ENCODE measurements at places on chromosomes 6 and 20. TPM values are rescaled to one million over a fixed set of nuclear protein-coding genes. Genes with fewer than 3 reads are reported as not detected.

GRCh38 chr20:10090588-10091166 lies 55.9 kb downstream of the ANKEF1 start:
- DNase-seq, result no peak
- H3K27me3 ChIP-seq, result peaks cover 2% of the 10 kb centered on the region
- H3K4me1 ChIP-seq, result no peaks in the 10 kb centered on the region
- no peak overlapping the region for H3K4me3 ChIP-seq
- no peak overlapping the region for H3K27ac ChIP-seq

The ABCF1 gene
- 64.2 TPM for total RNA-seq

- H3K36me3 ChIP-seq, result peaks cover 12% of the 10 kb centered on the region
- H3K27ac ChIP-seq, result peak overlapping the region; percentile 98
- H3K4me3 ChIP-seq, result peak overlapping the region; percentile 99
- peak; percentile 84 for DNase-seq
- H3K4me1 ChIP-seq, result peaks cover 29% of the 10 kb centered on the region
Observed at GRCh38 chr6:113969888-113970804, 802 bp downstream of the HDAC2 start.

The PPP1R3G gene
- total RNA-seq, result 0.45 TPM

The VGLL2 gene
- 3.0 TPM for total RNA-seq

GRCh38 chr6:32883789-32884188 lies 29.8 kb downstream of the PSMB9 start:
- H3K36me3 ChIP-seq, result no peaks in the 10 kb centered on the region
- no peak overlapping the region for H3K4me3 ChIP-seq
- peaks cover 52% of the 10 kb centered on the region for H3K27me3 ChIP-seq
- no peaks in the 10 kb centered on the region for H3K4me1 ChIP-seq
- DNase-seq, result no peak

The ID4 gene
- 90.9 TPM for total RNA-seq

The KHDC1 gene
- 2.0 TPM for total RNA-seq

The OTOR gene
- total RNA-seq, result not detected

The BMP5 gene
- total RNA-seq, result 5.6 TPM

DNA sequence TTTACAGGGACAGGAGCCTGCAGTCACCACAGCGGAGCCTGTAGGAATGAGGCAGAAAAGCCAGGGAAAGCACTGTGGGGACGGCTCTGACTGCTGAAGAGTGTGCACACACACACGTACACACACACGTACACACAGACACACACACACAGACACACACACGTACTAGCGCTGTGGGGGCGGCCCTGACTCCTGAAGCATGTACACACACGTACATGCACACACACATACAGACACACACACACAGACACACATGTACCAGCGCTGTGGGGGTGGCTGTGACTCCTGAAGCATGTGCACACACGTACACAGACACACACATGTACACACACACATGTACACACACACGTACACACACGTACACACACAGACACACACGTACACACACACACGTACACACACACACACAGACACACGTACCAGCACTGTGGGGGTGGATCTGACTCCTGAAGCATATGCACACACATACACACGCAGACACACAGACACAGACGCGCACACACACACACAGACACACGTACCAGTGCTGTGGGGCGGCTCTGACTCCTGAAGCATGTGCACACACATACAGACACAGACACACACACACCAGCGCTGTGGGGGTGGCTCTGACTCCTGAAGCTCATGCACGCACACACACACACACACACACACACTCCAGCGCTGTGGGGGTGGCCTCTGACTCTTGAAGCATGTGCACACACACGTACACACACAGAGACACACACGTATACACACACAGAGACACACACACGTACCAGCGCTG lies 127.3 kb downstream of the DLL1 start:
- H3K27ac ChIP-seq, result no peak overlapping the region
- H3K36me3 ChIP-seq, result no peaks in the 10 kb centered on the region
- no peak overlapping the region for H3K4me3 ChIP-seq
- DNase-seq, result no peak

DNA sequence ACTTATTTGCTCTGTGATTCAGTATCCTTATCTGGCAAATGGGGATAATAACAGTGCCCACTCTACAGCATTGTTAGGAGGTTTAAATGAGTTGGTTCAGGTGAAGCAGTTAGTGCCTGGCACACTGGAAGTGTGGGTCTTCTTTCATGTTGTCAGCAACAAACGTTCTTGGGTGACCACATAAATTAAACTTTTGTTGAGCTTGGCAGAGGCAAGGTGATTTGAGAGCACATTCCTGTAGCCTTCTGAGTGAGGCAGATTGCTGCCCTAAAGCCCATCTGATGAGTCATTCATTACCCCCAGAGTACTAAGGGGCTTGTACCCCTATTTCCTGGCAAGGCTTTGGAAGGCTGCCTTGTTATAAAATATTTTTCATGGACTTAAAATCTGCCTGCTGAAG lies 25.8 kb downstream of the SEC23B start:
- H3K4me3 ChIP-seq, result no peak overlapping the region
- no peaks in the 10 kb centered on the region for H3K4me1 ChIP-seq
- no peaks in the 10 kb centered on the region for H3K27me3 ChIP-seq
- no peak for DNase-seq
- no peak overlapping the region for H3K27ac ChIP-seq

DNA sequence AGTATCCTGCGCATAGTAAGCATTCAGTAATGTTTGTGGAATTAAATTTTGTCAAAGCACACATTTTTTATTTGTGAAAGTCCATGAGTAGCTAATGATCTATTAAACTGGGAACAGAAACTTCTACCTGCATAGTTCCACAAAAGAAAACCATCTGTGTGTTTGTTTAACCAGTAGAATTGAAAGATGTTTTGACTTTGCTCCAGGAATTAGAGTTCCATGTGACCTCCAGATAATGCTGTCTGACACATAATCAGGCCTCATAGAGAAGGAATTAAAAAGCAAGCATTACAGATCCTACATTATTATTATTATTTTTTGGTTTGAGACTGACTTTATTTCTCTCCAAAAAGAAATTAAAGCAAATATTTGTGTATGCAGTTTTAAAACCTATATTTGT lies 126.5 kb downstream of the PACRG start:
- no peaks in the 10 kb centered on the region for H3K27me3 ChIP-seq
- H3K27ac ChIP-seq, result no peak overlapping the region
- DNase-seq, result no peak
- peaks cover 19% of the 10 kb centered on the region for H3K4me1 ChIP-seq
- no peaks in the 10 kb centered on the region for H3K36me3 ChIP-seq

- DNase-seq, result no peak
- no peaks in the 10 kb centered on the region for H3K4me1 ChIP-seq
- H3K27ac ChIP-seq, result no peak overlapping the region
- no peak overlapping the region for H3K4me3 ChIP-seq
Observed at GRCh38 chr6:64266351-64266821, 630.8 kb downstream of the PHF3 start.

GRCh38 chr6:126127659-126128058 lies 141.3 kb downstream of the TRMT11 start:
- no peaks in the 10 kb centered on the region for H3K27me3 ChIP-seq
- no peak overlapping the region for H3K27ac ChIP-seq
- H3K4me1 ChIP-seq, result no peaks in the 10 kb centered on the region

The HLA-DPB1 gene
- total RNA-seq, result 10.9 TPM

DNA sequence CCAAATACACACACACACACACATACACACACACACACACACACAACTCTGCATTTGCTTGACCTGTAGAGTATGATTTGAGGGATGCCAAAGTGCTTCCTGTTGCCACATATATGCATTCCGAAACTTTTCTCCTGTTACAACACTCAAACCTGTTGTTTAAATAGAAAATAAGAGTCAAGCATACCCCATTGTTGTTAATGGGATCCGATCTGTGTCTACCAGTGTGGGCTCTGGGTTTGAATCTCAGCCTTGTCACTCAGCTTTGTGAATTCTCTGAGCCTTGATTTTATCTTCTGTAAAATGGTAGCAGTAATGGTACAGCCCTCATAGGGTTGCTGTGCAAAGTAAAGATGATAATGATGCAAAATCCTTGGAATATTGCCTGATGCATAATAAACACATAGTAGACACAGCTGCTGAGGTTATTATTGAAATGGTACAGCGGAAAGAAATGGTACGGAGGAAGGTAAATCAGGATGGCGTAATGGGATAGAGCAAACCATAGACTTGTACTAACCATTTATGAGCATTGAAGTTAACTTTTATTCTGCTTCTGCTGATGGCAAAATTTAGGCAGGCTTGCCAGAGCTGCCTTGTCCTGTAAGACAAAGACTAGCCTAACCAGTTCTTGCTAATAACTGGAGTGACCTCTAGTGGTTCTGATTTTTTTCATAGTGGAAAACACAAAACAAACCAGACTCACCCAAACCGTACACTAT lies 113.5 kb upstream of the PHACTR1 start:
- no peak for DNase-seq
- no peak overlapping the region for H3K27ac ChIP-seq
- peaks cover 19% of the 10 kb centered on the region for H3K4me1 ChIP-seq
- no peaks in the 10 kb centered on the region for H3K36me3 ChIP-seq
- no peaks in the 10 kb centered on the region for H3K27me3 ChIP-seq

- no peak overlapping the region for H3K27ac ChIP-seq
- no peak for DNase-seq
- peaks cover 5% of the 10 kb centered on the region for H3K27me3 ChIP-seq
- peak overlapping the region; percentile 35 for H3K4me3 ChIP-seq
- H3K4me1 ChIP-seq, result peaks cover 5% of the 10 kb centered on the region
Observed at GRCh38 chr20:61387954-61388348, 135.9 kb downstream of the CDH4 start.
